Upper lobe of left lung (tissue), 6 donors: ENCODE measurements at places on chromosomes 6 and 20. TPM values are rescaled to one million over a fixed set of nuclear protein-coding genes. Genes with fewer than 3 reads are reported as not detected.
A peak's percentile ranks its signal among the peaks of the same experiment; 100 is the strongest.

The SLC13A3 gene
- total RNA-seq: 1.4 TPM

The TUBE1 gene
- 23.0 TPM for total RNA-seq

The TMEM14C gene
- total RNA-seq: 23.0 TPM

DNA sequence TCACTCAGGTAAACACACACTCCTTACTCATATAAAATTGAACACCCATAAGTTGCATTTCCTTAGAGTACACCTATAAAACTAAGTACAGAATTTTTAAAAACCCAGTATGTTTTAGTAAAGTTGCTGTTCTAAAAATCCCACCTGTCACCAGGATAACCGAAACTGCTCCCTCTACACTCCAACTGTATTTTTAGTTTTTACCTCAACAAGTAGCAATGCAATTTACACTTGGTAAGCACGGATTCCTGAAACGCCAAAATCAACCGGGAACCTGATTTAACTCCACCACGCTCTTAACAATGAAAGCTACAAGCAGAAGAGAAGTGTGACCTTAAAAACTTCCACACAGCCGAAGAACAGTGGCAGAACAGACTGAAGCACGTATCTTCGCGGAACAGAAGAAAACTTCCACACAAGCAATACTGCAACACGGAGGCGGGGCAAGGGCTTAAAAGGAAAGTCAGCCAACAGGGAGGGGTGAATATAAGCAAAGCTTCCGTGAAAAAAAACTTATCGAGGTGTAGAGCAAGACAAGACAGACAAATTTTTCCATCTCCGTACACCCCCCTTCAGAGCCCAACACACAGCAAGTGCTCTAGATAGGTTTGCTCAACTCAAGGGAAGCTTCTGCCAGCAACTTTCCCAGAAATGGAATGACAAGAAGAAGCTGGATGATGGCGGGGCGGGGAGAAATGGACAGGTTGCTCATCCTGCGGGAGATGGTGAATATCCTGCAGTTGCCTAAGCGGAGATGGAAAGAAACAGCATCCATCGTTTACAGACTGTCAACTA is 1.4 kb downstream of the STAU1 start:
- DNase-seq: peak; percentile 76

- no peak for DNase-seq
Observed at GRCh38 chr6:17867880-17868279, 119.6 kb downstream of the KIF13A start.

- no peak for DNase-seq
Observed at GRCh38 chr20:21499641-21500040, 14.2 kb downstream of the NKX2-2 start.

DNA sequence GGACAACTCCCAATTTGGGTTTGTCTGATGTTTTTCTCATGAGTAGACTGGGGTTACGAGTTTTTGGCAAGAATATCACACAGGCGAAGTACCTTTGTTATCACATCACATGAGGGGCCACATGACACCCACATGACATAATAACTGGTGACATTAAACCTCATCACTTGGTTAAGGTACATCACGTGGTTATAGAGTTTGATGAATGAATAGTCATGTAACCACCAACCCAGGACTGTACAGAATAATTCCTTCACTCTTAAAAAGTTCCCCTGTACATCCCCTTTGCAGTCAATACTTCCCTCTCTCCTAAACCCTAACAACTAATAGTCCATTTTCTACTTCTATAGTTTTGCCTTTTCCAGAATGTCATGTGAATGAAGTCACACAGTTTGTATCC is 83.4 kb downstream of the REV3L start:
- DNase-seq: no peak

GRCh38 chr6:113645576-113645970 is 211.6 kb upstream of the MARCKS start:
- DNase-seq: no peak
